ENCODE measurements at places on chromosomes 4 and X.

- no peak for DNase-seq
Measured at GRCh38 chrX:154724993-154725756, 25.7 kb downstream of the GAB3 start.

GRCh38 chr4:95049551-95050233 lies 291.9 kb downstream of the BMPR1B start:
- DNase-seq, result no peak

DNA sequence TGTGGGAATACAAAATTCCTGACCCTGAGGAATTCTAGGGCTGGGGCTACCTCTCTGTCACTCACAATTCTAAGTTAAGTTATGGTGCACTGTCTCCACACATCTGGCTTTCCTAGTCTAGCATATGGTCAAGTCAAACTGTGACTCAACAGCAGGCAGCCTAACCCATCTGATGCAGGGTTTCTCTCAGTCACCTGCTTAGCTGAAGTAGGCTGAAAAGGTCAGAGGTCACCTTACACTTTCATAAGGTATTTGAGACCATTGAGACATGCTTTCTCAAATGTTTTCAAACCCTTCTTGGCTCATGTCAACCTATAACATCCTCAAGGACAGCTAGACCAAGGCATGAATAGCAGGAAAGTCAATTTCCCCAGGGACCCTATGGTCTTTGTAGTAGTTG lies 196.5 kb upstream of the STK26 start:
- DNase-seq, result no peak

GRCh38 chrX:78923198-78924015 lies 21.8 kb upstream of the P2RY10 start:
- no peak for DNase-seq

DNA sequence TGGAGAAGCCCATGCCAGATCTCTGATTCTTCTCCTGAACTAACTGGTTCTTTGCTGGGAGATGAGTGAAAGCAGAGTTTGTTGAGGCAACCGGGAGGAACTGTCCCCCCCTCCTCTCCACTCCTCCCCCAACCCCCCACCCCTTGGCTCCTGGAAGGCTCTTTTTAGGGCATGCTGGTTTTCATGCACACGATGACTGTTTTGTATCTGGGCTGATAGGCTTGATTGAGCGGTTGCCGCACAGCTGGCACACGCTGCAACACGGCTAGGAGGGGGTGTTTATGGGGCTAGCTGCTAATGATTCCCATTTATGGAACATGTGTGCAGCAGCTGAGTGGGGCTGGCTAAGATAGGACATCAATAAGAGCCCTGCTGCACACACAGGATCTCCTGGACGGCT lies 137.2 kb downstream of the SMIM20 start:
- DNase-seq, result no peak

- no peak for DNase-seq
Measured at GRCh38 chr4:102472441-102473013, 28.6 kb upstream of the NFKB1 start.

DNA sequence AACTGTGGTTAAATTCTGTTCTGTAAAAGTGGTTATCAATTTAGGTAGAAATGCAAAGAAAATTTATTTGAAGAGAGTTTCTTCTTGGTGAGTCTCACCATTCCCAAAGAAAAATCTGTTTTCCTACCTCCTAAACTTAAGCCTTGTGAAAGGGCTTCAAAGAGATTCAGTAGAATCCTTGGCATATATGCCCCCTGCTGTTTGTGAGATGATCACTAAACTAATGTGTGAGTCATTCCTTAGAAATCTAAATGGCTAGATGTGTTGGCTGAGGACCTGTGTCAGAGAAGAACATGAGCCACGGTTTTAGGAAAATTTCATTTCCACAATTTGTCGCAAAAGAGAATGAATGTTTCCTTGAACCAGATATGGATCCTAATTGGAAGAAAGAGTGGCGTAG lies 260.9 kb downstream of the SLC7A11 start:
- no peak for DNase-seq

GRCh38 chr4:27720010-27720766 lies 859.5 kb downstream of the STIM2 start:
- no peak for DNase-seq

DNA sequence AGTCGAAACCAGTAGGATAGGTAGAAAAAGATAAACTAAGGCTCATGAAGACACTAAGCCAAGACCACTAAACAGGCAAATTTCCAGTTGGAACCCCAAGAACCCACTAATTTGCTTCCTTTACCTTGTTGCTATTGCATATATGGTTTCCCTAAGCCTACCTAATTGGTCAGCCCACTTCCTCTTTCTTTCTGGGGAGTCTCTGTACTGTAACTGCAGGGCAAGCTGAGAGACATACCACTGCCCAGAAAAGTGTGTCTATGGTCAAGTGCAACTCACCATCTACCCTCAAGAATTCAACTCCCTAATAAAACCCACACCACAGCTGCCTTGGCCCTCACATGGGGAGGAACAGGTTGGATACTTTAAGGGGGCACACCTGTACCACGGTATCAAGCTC lies 28.6 kb downstream of the IDS start:
- DNase-seq, result no peak

- no peak for DNase-seq
Measured at GRCh38 chr4:145670422-145670821, 9.5 kb upstream of the C4orf51 start.

DNA sequence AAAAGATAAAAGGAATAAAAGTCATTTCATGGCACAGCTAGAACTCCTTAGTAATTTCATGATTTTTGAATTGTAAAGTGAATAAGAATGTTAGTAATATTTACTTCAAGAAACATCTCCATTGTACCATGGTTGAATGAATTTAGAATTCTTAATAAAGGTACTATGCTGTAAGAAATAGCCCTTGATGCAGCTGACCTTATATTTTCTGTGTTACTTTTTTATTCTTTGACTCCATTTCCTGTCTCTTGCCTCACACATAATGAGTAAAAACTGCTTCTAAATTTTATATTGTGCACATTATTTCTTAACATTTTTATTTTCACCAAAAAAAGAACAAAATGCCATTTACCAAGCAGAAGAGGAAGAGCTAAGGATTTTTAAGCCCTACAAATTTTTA lies 81.9 kb upstream of the PDHA2 start:
- no peak for DNase-seq

DNA sequence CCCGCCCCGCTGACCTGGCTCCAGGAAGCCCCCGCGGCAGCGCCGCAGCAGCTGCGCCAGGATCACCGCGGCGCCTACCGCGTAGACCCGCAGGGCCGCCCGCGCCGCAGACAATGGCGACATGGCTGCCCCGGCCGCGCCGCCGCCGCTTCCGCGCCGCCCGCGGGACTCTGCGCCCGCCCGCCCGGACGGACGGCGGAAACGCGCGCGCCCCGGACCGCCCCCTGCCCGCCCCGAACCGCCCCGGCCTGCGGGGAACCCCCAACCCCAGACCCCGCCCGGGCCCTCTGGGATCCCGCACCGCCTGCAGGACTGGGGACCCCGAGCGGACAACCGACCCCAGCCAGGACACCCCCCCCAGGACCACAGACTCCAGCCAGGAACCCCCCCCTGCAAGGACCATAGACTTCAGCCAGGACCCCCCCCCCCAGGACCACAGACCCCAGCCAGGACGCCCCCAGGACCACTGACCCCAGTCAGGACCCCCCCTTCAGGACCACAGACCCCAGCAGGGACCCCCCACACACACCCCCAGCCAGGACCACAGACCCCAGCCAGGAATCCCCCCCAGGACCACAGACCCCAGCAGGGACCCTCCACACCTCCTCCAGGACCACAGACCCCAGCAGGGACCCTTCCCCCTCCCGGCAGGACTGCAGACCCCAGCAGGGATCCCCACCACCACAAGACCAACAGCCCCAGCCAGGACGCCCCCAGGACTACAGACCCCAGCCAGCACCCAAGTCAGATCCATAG lies at the start of the genes DHRSX and ZBED1:
TSS of gene DHRSX (minus strand) at position 174 of the 756 bp plus-strand sequence. CDS start at position 123, 51 bp downstream.
TSS of gene ZBED1 (minus strand) at position 174 of the 756 bp plus-strand sequence. CDS start 10,257 bp downstream, outside the sequence.
- DNase-seq, result no peak

DNA sequence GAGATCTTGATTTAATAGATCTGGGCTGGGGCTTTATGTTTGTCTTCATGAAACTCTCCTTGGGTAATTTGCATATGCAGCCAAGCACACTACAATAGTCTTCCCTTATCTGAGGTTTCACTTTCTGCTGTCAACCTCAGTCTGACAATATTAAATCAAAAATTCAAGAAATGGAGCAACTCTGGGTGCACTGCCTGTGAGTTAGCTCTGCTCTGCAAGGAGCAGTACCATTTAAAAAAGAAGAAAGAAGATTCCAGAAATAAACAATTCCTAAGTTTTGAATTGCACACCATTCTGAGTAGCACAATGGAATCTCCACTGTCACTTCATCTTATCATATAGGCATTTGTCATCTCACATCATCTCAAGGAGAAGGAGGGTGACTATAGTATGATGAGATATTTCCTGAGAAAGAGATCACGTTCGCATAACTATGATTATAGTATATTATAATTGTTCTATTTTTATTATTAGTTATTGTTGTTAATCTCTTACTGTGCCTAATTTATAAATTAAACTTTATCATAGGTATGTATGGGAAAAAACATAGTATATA lies 9.4 kb downstream of the FNIP2 start:
- no peak for DNase-seq

DNA sequence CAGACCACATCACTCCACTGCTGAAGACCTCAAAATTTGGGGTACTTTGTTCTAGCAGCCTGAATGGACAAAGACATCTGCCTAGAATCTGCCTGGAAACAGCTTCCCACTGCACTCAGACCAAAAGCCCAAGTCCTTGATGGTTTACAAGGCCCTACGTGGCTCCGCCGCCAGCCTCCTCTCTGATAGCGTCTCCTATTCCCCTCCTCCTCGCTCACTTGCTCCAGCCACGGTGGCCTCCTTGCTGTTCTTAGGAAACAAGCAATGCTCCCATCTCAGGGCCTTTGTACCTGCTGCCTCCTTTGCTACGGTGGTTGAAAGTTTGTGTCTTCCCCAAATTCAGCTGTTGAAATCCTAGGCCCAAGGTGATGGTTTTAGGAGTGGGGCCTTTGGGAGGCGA lies 34.7 kb upstream of the SORCS2 start:
- DNase-seq, result no peak

DNA sequence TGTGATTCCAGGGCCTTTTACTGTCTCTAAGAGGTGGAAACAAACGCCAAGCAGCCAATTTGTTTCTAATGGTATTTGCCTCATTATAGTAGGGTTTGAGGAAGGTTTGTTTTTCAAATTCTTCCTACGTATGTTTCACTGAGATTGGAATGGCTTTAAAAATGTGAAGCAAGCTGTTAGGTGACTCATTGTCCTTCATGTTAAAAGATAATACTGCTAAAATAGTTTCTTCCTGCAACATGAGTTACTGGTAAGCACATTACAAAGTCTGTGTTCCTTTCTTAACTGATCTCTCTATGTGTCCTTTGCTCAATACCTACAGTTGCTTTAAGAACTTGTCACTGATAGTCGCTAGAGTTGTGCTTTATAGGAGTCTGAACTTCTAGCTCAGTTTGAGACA lies 1183.9 kb downstream of the RPA4 start:
- no peak for DNase-seq

GRCh38 chr4:10762561-10762960 lies 78.0 kb upstream of the CLNK start:
- no peak for DNase-seq

- no peak for DNase-seq
Measured at GRCh38 chrX:129653971-129654651, 645 bp downstream of the APLN start.

GRCh38 chr4:158261480-158261879 lies 51.2 kb downstream of the TMEM144 start:
- DNase-seq, result no peak

- no peak for DNase-seq
Measured at GRCh38 chr4:73929278-73929677, 52.5 kb downstream of the PF4 start.

DNA sequence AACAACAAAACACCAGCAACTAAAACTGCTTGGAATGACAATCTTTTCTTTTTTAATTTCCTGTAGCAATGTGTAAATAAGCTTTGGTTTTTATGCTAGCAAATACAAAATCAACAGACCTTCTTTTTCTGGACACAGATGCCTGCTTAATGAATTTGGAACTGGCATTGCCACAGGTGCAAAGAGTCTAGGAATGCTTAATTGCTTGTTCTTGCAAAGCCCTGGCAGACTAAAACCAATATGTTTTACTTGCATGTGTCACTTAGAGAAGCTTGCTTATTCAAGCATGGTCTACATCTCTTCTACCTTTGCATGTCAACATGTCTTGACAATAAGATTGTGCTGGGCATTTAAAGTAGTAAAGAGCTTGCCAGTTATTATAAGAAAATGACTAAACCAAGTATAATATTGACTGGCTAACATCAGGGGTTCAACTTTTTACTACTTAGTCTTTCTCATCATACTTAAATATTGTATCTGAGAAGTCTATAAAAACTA lies 656.7 kb upstream of the NDST4 start:
- no peak for DNase-seq

DNA sequence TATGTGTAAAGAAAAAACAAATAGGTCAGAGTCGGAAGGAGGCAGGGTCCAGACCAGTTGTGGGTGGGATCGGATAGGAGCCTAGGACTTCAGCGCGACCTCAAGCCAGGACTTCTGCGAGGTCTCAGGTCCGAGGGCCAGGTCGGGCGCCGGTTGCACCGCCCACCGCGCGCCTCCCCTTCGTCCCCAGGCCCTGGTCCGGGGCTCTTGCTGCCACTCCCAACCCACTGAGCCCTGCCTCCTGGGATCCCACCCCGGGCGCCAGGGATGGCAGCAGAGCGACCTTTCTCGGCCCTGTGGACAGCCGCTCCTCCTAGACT lies 12.3 kb downstream of the PITX2 start:
- no peak for DNase-seq

DNA sequence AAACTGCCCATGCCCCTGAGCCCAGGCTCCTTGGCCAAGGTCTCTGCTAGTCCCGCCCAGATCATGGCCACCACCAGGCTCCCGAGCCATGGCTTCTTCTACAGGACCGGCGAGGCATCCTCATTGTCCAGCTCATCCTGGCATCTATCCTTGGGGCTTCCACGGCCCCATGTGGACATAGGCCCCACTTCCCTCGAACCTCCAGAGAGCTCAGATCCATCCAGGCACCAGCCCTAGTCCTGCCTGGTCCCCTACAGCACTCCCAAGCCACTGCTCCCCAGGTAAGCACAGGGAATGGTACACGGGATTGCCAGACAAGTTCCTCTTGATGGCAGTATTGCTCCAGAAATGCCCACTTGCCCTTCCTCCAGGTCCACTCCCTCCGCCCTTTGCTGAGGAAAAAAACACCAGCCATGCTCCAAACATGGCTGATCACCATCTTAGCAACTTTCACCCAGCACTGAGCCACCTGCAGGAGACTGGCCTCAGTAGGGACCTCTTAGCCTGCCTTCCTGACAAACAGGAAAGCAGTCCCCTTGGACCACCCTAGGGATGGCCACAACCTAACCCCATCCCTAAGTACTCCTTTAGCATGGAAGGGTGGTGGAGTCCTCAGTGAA lies 272.1 kb upstream of the AGTR2 start:
- DNase-seq, result peak; percentile 31

DNA sequence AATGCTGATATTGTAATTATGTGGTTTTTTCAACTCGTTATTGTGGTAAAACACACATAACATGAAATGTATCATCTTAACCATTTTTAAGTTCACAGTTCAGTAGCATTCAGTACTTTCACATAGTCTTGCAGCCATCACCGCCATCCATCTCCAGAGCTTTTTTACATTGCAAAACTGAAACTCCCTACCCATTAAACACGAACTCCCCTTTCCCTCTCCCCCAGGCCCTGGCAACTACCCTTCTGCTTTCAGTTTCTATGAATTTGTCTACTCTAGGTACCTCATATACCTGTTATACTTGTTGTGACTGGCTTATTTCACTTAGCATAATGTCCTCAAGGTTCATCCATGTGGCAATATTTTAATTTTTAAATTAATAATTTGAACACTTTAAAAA lies 380.6 kb downstream of the MAPK10 start:
- no peak for DNase-seq

GRCh38 chrX:152946681-152947080 lies 47.2 kb downstream of the PNMA5 start:
- DNase-seq, result no peak

GRCh38 chr4:20761826-20762225 lies 61.6 kb downstream of the PACRGL start:
- DNase-seq, result no peak
